ENCODE measurements at places on chromosomes 4 and X.

- peak; percentile 23 for DNase-seq
These were observed 204.9 kb downstream of the GBA3 start for GRCh38 chr4:22897520-22898108.

GRCh38 chrX:46330981-46331380 is 214.2 kb downstream of the ZNF674 start:
- no peak for DNase-seq

DNA sequence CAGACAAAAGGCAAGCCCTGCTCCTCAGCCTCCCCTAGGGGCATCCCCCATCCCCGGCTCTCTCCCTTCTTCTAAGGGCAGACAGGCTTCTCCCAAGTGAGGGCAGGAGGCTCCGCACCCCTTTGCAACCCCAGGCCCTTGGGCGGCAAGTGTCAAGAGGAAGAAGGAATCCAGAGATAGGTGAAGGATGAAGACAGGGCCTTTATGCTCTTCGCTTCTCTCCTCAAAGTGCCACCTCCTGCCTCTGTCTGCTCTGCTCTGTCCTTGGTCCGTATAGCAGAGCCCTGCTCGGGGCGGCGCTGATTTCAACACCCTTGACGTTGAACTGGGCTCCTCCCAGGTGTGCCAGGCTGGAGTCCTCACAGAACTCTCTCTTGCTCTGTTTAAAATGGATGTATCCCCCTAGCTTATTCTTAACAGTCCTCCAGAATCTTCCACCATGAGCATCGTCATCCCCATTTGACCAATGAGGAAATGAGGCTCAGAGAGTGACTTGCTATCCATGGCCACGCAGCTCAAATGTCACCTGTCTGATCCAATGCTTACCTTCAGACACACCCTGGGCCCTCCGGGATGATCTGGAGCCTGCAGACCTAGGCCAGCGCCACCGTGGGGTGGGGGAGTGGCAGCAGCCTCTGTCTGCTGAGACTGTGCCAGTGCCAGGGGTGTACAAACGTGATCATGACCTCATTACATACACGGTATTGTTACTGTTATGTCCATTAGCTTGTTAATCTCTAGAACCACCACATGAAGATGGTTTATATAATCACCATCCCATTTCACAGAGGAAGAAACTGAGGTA is 99.8 kb downstream of the PHKA2 start:
- DNase-seq, result no peak

GRCh38 chr4:65437102-65437501 is 233.2 kb downstream of the EPHA5 start:
- DNase-seq, result no peak

- no peak for DNase-seq
These were observed 41.4 kb upstream of the PHF8 start for GRCh38 chrX:54085666-54086065.

DNA sequence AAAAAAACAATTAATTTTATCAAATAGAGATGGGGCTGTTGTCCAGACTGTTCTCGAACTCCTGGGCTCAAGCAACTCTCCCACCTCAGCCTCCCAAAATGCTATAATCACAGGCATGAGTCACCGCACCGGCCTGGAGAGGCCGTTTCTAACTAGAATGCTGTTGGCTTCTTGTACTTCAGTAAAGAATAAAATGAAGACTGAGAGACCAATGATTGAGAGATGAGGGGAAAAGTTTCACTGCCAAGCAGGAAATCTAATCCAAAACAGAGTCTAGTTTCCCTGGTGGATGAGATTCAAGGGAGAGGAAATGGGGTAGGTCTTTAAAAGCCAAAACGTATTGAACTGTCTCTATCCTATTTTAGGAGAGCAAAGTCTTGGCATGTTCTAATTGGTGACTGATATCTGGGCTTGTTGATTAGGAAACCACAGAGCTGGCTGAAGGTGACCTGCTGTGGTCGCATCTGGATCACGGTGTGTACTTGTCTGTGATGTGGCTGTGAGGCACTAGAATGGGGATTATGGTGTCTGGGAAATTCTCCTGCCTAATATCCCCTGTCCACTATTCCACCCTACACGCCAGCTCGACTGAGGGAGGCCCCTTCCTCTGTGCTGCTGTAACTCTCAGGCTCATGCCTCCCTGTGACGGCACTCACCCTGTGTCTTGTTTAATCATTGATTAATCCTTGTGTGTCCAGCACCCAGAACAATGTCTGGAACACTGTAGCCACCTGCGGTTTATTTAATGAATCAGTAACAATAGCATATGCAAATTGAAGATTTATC is 15.0 kb upstream of the TRIM2 start:
- DNase-seq, result peak; percentile 27

DNA sequence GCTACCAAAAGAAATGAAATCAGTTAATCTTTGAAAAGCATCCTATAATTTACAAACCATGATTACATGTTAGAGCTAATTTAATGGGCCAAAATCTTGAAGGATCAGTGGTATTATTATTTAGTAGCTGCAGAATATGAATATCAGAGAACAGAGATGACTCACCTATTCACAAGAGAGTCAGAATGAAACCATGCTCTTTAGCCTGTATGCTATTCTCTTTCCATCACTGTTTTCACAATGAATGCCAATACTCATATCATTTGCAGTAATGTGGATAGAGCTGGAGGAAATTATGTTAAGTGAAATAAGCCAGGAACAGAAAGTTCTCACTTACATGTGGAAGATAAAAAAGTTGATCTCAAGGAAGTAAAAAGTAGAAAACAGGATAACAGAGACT is 414.1 kb downstream of the CENPC start:
- DNase-seq, result no peak

DNA sequence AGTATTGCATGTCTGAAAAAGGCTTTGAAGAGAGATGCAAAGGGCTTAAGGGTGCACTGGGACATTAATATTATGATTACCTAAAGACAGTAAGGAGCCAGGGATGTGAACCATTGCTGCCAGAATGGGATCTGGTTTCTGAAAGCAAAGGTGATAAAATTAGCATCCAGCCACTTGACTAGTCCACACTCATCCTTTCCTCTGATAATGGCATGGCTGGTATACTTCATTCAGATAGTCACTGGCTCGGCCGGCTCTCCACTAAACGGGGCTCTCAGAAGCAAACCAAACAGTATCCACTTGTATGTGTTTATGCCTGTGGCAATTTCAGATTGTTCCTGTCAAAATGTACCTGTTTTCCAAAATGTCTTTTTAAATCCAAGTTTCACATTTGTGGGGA is 46.4 kb downstream of the MAMLD1 start:
- no peak for DNase-seq

DNA sequence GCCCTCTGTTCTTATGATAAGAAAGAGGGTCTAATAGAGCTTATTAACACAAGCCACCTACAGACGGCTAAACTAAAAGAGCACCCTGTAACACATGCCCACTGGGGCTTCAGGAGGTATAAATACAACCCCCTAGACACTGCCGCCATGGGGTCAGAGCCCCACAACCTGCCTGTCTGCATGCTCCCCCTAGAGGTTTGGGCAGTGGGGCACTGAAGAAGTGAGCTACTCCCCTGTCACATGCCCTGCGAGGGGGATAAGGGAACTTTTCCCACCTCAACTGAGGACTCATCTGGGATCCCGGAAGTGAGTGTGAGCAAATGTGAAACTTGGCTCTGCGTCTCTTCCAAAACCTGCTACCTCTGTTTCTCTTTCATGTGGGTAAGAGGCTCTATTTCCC is 334.5 kb downstream of the ADAM29 start:
- DNase-seq, result no peak

DNA sequence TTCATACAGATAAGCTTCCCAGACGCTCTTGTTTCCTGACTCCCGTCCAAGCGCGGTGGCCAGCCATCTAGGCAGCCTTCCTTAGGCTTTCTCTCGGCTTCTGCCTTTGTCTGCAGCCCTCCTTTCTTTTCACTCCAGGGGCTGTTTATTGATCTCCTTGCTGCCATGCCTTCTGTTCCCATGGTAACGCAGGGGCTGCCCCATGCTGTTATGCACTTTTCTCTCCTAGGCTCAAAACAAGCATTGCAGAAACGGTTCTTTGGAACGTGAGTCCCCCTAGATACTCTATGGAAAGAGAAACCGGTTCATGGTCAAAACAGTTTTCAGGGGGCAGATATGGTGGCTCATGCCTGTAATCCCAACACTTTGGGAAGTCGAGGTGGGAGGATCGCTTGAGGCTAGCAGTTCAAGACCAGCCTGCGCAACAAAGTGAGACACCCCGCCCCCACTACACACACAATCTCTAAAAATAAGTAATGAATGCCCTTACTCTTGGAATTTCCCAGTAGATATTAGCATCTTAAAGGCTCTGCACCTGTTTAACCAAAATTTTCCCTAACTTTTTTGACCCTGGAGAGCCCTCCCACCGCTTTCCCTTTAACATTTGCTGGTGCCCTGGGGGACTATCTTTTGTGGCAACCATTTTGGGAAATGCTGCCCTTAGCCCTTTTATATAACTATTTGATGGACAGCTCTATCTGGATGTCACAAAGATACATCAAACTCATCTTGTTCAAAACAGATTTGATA is 53.9 kb upstream of the ZNF157 start:
- DNase-seq, result no peak

DNA sequence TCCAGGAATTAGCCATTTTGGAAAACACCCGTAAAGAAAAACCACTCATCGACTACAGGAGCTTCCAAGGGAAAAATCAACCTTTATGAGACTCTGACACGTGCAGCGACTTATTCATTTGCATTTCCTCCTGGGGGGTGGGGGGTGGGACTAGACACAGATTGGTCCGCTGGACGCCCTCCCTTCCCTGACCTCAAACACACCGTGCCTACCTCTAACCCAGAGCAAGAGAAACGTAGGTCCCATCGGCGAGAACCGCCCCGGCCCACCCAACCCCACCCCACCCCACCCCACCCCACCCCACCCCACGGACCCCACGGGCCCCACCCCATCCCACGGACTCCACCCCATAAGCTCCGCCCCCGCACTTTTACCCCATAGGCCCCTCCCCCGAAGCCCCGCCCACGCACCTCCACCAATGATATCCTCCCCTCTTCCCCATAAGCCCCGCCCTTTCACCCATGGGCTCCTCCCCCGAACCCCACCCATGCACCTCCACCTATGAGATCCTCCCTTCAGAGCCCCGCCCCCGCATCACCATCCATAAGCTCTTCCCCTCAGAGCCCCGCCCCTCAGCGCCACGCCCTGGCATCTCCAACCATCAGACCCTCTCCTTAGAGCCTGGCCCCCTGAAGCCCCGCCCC is 1.1 kb downstream of the GTPBP6 start:
- no peak for DNase-seq

DNA sequence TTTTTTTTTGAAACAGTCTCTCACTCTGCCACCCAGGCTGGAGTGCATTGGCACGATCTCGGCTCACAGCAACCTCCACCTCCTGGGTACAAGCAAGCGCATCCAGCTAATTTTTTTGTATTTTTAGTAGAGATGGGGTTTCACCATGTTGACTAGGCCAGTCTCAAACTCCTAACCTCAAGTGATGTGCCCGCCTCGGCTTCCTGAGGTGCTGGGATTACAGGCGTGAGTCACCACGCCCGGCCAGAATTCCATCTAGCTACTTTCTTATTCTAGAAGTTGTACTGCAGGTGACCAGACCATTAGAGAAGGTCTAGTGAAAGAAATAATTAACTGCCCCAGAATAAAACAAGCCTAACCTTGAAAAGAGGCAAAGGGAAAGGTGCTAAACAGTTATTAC is 2.3 kb downstream of the LRBA start:
- no peak for DNase-seq

- no peak for DNase-seq
These were observed 28.9 kb downstream of the XK start for GRCh38 chrX:37714479-37714878.

DNA sequence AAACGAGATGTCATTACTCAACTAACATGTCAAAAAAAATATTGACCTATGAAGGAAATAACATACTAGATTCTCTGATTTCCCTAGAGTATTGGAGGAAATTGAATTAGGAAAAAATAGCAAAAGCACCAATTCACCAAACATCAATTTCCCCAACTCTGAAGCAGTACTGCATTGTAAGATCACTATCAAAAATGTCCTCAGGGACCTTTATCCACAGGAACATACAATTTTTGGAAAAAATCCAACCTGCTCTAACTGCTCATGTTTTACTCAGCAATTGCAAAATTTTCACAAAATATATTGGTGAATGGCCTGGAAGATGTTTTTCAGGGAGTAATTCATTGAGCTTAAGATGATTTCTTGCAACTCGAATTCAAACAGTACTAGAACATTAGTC is 239.0 kb upstream of the GIMD1 start:
- no peak for DNase-seq

DNA sequence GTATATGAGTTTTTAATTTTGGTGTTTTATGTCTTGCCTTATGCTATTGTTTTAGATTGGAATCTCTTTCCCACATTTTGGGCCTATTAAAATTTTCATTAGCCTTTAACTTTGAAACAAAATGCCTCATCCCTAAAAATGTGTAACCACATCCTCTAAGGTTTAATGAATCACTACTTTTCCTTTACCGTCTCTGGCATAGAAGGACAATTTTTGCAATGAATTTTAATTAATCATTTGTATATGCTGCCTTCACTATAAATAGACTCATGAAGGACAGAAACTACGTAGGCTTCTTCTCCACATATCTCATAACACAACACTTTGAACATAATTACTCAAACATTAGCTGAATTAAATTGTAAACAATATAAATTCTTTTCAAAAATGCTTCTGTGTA is 421.5 kb downstream of the NLGN4X start:
- peak; percentile 1 for DNase-seq

DNA sequence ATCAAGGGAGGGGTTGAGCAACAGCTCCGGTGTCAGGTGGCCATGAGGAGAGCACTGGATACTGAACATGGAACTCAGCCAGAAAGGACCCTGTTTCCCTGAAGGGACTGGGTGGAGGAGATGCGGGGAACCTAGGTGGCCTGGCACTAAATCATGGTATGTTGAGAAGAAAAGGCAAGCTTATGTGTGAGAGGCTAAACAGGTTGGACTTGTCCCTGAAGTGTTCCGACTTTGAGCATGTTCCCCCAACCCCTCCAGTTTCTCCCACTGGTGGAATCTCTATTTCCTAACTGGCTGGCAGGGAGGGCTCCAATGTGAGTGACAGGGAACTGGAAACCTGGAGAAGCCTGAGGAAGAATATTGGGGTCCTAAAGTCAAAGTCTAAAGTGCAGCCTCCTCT is 69.5 kb downstream of the PLAC1 start:
- DNase-seq, result no peak

DNA sequence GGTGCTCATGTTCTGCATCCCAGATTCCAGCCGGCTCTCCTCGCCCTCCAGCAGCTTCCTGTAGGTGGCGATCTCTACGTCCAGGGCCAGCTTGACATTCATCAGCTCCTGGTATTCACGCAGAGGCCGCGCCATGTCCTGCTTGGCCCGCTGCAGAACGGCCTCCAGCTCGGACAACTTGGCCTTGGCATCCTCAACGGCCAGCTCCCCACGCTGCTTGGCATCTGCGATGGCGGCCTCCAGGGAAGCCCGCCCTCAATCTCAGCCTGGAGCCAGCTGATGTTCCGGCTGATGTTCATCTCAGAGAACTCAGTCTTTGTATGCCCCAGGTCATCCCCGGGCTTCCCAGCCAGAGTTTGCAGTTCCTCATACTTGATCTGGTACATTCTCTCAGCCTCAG is 431.8 kb upstream of the DIPK2B start:
- DNase-seq, result no peak

GRCh38 chr4:142493255-142494110 is 352.6 kb downstream of the INPP4B start:
- peak; percentile 12 for DNase-seq

- no peak for DNase-seq
These were observed 832 bp downstream of the EGFL6 start for GRCh38 chrX:13570261-13570605.

Data from AG10803 (cell line).